Activated T-helper 9 cell treated with anti-CD3 and anti-CD28 coated beads, Interleukin-2, amount 50 U/mL, for 16 hours (primary cell): ENCODE measurements at places on chromosomes 3 and 15.

DNA sequence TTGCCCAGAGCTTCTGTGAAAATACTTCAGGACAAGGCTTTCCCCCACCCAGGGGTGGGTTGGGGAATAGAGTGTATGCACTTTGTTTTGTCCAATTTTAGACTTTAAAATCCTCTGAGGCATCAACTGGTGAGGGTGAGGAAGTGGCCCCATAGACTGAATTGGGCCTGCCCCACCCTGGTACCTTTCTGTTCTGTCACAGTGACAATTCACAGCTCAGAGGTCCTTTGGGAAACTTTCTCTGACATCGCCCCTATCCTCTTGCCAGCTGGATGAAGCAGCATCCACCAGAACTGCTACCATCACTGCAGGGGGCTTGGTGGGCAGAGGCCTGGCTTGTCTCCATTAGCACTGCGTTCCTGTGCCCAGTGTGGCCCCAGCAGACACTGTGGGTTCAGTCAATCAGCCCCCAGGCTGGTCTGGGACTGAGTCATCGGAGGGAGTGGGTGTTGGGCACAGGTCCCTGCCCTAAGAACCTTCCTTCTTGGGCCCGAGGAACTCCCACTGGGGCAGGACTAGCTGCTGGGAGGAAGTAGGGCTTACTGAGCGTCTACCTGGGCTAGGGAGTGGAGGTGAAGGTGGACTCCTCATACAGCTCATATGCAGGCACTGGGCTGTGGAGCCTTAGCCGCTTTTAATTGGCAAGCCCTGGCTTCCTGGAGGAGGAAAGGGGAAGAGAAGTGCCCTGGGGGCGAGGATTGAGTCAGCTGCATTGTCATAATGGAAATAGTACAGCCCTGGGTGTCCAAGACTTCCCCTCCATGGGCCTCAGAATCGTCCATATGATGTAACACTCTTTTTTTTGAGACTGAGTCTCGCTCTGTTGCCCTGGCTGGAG, 1.5 kb upstream of the PPM1M start:
- DNase-seq = no peak

DNA sequence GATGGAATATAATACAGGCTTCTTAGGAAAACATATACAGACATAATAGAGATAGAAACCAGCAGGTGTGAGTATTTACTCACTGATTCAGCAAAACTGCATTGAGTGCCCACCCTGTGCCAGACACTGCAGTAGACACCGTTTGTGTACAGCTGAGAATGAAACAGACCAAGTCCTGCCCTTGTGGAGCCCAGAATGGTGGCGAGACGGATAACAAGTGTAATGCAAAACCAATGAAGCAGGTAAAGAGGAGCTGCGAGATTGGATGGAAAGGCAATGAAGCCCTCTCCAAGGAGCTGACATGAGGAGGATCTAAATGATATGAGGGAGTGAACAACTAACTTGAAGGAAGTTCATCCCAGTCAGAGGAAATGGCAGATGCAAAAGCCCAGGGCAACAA, 256.4 kb downstream of the MEX3B start:
- no peak for DNase-seq

DNA sequence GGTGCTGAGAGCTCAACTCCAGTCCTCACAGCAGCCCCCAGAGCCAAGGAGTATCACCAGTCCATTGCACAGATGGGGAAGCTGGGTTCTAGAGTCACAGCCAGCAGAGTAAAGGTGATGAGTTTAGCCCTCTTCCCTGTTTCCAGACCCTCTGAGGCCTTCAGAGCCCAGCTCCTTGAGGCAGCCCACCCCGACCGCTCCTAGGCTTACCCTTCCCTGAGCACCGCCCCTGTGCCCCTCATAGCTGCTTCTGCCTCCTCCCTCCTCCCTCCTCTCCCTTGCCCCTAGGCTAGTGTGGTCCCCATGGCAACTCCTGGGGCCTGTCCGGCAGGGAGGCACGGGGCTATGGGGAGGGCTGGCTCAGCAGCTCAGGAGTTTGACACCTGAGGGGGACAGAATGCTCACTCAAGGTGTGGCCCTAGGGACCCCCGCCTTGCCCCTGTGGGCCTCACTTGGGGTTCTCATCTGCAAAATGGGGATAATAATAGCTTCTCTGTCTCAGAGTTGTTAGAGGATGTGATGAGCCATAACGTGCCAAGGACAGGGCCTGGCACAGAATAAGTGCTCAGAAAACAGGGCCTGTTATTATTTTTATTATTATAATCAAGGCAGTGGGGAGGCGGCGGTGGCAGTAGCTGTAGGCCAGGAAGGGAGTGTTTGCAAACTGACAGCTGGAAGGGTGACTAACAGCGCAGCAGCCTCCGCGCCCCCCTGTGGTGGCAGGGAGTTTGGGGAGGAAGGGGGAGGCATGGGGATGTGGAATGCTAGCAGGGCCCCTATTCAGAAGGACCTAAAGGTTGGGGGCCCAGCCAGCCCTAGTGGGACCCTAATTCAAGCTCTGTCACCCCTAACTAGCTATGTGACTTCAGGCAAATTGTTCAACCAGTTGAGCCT, 11.5 kb downstream of the CSK start:
- peak; percentile 64 for DNase-seq

GRCh38 chr3:21705769-21706168, 45.2 kb downstream of the ZNF385D start:
- DNase-seq = no peak

DNA sequence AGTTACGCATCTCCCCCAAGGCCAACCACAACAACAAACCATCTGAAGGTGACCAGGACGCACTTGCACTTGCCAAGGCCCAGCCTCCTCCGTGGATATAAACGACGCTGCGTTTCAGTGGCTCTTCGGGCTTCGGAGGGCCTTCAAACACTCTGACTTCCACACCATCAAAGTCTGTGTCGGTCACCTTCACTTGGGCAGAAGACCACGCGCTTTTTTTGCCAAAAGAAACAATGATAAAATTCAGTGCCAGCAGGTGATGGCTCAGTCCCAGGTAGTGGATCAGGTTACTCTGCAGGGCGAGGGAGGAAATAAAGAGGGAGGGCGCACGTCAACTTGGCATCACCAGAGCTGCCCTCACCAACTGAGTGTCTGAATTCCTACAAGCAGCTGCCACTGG, 63.0 kb downstream of the NCEH1 start:
- no peak for DNase-seq

- no peak for DNase-seq
Measured at GRCh38 chr3:88019024-88019423, 39.8 kb downstream of the CGGBP1 start.

DNA sequence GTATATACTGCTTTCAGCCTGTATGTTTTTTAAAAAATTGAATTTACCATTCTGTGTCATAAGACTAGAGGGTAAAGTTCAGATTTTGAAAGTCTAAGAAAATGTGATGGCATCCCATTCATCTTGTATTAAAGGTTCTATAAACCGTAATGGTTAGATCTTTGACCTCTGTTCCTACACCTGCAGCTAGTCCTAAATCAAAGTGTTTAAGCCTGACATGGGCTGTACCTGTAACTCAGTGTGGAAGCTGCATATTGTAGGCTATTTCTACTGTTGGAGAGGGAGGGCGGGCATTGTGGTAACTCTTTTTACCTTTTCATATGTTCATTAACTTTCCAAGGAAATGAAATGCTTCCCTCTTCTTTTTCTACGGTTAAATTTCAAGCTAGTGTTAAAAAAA, 53.9 kb downstream of the ARHGEF26 start:
- DNase-seq = no peak
